ENCODE measurements at places on chromosomes 1 and 21.

GRCh38 chr1:30473922-30474817 is 249.2 kb downstream of the MATN1 start:
- no peak for DNase-seq

GRCh38 chr1:108009603-108010195 is 44.7 kb upstream of the VAV3 start:
- no peak for DNase-seq

DNA sequence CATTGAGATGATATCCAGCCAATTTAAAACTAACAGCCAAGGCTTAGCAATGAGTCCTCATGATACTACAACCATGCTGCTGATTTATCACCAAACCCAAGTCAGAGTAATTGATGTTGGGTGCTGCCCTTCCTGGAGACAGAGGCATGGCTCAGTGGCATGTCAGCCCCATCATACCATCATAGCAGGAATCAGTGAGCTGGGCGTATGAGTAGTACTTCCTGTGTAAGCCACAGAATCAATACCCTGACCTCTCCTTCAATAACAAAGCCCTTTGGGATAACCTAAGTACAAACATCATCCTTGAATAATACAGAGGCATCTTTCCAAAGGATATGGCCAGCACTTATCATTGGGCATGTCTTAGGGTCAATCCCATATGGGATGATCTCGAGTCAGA is 3.0 kb upstream of the LCE1E start:
- no peak for DNase-seq

- no peak for DNase-seq
These were observed 160.0 kb downstream of the SEC16B start for GRCh38 chr1:177809819-177810218.

- DNase-seq = no peak
These were observed 181.6 kb upstream of the CACYBP start for GRCh38 chr1:174818014-174818616.

DNA sequence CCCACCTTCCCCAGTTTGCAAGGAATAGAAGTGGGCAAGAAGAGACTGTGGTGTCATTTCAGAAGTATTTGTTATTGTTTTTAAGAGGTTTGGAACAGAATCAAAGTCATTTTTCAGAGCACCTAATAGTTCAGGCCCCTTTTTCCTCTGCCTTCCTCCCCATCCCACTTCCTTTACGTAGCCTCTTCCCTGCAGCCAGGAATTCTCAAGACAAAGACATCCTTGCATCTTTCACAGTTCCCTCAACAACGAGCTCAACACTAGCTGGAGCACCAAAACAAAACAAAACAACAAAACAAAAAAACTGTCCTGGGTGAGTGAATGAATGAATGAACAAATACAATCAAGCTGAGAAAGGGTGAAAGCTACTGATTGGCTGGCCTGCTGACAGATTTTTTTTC is 7.0 kb downstream of the PALMD start:
- no peak for DNase-seq

DNA sequence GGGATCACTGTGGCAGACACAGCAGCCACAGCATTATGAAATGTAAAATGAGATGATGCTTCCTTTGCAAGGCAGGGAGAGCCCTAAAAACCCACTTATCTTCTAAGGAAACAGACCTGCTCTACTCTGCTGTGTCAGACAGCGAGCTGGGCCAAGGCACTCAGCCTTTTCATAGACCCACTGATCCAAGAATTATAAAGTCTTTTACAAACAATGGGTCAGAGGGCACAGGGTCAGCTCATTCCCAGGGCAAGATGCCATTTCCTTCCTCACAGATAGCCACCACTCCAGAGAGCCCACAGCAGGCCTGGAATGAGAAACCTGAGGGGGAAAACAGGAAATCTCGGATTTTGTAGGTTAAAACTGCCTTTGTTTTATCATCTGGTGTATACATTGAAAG is 42.9 kb downstream of the CASQ2 start:
- no peak for DNase-seq

DNA sequence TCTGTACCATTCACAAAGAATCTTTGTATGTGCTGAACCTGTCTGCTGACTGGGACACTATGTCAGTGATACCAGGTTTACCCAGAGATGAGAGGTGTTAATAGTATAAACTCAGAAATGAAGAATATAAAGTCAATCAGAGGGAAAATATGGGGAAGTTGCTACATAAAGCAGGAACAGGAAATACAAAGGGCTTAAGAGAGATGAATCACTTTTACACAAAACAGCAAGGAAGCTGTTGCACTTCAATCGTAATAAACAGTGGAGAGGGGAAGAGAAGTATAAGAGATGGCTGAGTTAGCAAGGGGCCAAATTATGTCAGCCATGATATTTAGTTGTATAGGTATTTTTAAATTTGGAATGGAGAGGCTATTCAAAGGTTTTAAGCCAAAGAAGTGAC is 890.2 kb upstream of the NCAM2 start:
- no peak for DNase-seq

- DNase-seq = no peak
These were observed 438.5 kb upstream of the PLXNA2 start for GRCh38 chr1:208682664-208683013.

DNA sequence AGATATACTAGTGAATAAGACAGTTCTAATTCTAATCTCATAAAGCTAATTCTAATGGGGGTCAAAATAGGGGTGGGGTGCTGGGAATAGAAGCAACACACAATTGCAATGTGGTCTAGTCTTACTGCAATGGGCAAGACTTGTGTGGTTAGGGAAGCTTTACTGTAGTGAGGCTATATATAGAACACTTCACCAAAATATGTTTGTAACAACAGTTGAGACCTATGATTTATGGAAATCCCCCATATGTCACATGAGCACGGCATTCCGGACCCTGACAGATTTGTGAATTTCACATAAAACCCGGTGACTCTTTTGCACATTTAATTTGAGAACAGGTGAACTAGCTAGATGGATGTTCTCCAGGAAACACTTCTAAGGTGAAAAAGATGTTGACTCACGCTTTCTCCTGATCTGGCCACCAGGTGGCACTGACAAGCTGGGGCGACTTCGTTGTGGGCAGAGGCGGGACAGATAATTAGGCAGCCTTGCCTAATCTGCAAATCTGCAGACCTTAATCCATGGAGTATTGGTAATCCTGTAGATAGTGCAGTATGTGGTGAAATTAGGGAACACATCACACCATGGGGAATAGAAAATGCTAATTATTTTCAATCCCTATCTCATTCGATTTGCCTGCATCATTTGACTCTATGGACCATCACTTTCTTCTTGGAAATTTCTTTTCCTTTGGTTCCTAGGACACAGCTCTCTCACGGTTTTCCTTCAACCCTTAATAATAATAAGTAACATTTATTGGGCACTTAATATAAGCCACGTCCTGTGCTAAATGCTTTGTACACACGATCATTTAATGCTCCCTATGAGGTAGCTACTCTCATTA is 37.7 kb downstream of the KIAA0040 start:
- DNase-seq = peak; percentile 37

- no peak for DNase-seq
These were observed 90.4 kb downstream of the SLC30A10 start for GRCh38 chr1:219837994-219838294.

DNA sequence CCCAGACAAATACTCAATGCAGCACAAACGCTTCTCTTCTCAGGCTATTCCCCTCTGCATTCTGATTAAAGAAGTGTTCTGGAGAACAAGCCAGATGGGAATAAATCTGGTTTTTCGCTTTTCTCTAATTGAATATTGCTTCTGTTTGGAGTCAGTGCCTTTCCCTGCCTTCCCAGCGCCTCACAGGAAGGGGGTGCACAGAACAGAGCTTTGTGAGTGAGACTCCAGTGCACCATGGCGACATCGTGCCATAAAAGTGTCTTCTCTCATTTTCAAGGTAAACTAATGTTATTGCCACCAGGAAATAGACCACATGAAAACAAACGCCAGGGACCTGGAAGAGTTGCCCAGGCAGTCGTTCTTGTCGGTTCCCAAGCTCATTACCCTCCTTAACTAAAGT is 43.6 kb upstream of the SLC45A1 start:
- no peak for DNase-seq

DNA sequence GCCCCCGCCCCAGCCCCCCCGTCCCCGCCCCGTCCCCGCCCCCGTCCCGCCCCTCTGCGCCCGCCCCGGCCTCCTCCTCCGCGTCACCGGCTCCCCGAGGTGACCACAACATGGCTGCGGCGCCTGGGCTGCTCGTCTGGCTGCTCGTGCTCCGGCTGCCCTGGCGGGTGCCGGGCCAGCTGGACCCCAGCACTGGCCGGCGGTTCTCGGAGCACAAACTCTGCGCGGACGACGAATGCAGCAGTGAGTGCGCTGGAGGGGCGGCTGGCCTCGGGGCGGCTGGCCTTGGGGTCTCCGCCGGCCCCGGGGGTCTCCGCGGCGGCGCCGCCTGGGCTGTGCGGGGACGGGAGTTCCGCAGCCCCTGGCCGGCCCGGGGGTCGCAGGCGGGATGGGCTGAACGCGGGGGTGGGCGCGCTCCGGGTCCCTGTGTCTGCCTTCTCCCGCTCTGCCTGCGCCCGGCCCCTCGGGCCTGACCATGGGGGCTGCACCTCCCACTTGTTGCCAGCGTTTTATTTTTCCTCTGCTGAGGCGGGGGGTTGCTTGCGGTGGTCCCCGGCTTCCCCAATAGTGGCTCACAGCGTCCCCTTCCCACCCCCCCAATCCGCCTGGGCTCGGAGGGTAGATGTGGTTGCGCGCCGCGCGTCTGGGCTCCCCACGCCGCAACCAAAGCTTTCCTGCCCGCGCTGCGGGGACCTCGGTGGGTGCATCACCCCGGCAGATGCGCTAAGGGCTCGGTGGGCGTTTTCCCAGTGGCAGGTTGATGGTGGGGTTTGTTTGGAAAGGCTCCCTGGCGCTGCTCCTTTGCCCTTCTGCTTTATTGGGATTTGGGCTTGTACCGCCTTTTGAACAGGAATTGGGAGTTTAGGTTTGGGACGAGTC is at the start of gene MIA3:
MIA3 (plus strand) TSS at position 97 of the 879 bp plus-strand sequence; CDS start at position 111, 14 bp downstream.
- DNase-seq = peak; percentile 6

DNA sequence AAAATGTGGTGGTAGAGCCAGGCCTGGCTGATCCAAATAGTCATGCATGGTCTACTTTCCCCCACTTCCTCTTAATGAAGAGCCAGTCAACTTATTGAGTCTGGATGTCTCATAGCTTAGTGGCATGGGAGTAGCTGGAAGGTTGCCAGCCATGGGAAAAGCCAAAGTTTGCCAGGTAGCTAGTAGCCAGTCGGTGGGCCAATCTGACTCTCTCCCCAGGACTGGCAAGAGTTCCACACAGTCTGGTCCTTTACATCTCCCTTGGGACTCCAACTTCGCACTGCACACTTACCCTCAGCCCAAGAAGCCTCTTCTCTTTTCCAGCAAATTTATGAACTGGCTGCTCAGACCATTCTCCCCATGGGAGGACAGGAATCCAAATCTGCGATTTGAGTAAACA is 8.3 kb downstream of the WARS2 start:
- DNase-seq = no peak

DNA sequence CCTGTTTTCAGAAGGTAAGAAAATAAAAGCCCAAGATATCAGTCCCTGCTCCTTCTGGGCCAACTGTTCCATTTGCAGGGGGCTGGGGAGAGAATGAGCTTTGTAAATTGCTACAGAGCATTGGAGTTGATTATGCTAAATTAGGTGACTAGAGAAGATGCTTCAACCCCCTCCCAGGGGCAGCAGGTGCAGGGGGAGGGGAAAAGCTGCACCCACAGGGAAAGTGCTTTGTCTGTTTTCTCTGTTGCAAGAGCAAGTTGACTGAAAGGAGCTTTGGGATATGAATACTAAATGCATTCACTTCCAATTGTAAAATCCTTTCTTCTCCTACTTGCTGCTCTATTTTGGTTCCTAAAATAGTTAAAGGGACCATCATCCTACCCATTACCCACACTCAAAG is 16.5 kb upstream of the PIGM start:
- DNase-seq = no peak

DNA sequence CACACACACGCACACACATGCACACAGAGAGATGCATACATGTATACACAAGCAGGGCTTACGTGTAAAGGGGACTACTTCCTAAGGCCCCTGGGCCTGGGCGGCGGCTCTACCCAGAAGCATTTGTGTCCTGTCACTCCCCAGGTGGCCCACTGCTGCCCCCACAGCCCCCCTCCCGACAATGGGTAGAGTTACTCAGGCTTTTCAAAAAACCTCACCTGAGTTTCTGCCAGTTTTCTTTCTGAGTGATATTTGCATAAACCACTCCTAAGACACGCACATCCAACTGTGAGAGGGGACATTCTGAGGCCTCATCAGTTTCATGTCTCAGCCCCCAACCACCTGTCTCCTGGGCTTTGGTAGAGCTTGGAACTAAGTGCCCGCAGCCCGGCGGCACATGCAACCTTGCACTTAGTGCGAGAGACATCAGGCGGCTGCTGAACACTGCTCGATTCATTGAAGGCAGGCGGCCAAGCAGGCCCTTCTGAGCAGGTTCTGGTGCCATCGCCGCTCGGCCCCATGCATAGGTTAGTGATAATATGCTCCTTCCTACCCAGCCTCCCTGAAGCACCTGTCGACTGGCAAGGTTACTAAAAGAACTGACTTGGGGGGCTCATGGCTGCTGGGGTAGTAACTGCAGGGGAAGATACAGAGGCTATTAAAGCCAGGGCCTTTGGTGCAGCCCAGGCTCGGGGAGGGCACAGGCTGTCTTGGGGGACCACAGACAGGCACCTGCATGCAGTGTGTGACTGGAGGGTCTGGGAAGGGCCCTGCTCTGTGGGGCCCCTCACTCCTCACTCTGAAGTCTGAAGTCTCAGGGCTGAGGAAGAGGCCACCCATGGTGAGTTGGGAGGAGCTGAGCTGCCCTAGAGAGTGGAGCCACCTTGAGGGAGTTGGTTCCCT is 364.2 kb upstream of the VAMP3 start:
- DNase-seq = no peak

- DNase-seq = no peak
These were observed 16.7 kb downstream of the RAB3B start for GRCh38 chr1:51973587-51974474.

- no peak for DNase-seq
These were observed 11.3 kb downstream of the GBP2 start for GRCh38 chr1:89114662-89115061.

DNA sequence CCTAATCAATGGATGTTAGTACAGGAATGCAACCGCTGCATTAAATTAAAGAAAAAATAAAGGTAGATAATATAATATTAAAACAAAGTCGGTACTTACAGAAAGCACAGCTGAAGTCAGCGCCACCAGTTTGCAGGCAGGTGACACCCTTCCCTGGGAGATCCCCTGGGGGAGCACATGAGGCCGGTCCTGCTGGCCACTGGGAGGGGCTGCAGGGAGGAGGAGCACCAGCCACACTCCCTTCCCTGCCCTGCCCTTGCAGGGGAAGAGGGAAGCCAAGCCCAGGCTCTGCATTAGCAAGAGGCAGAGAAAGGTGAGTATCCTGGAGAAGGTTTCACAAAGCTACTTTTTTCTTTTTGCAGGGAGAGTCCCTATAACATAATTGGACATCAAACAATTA is 507.0 kb downstream of the AJAP1 start:
- DNase-seq = no peak

DNA sequence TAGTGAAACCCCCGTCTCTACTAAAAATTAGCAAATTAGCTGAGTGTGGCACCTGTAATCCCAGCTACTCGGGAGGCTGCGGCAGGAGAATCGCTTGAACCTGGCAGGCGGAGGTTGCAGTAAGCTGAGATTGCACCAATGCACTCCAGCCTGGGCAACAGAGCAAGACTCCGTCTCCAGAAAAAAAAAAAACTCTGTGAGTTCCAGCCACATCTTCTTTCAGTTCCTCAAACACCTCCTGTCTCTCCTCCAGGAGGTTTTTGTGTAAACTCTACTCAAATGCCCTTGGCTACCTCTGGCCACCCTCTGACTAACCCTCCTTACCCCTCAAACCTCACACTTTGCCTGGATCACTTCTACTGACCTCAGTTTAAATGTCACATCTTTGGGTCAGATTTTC is 38.1 kb downstream of the RCSD1 start:
- no peak for DNase-seq

- DNase-seq = no peak
These were observed 35.0 kb downstream of the DHCR24 start for GRCh38 chr1:54851936-54852524.

Data from stimulated activated CD8-positive, alpha-beta memory T cell treated with anti-CD3 and anti-CD28 coated beads, Interleukin-15, amount 100 ng/mL, for 24 hours (primary cell).